Kasumi-1 (cell line): ENCODE measurements at places on chromosomes 4 and X.

GRCh38 chr4:114012749-114013148, 33.3 kb upstream of the ARSJ start:
- DNase-seq, result no peak

DNA sequence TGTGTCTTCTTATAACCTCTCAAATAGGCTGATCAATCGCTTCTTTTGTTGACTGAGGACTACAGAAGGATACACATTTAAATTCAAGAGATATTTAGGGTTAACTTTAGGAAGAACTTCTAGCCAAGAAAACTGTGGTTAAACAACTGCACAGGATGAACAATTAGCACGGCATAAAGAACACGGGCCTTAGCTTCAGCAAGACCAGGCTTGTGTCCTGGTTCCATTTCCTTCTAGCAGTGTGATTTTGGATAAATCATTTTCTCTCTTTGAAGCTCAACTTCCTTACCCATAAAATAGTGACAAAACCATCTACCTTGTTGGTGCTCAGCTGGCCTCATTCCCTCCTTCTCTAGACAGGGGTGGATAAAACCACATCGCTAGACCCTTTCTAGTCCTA, 117.6 kb downstream of the TSPAN5 start:
- no peak for DNase-seq

DNA sequence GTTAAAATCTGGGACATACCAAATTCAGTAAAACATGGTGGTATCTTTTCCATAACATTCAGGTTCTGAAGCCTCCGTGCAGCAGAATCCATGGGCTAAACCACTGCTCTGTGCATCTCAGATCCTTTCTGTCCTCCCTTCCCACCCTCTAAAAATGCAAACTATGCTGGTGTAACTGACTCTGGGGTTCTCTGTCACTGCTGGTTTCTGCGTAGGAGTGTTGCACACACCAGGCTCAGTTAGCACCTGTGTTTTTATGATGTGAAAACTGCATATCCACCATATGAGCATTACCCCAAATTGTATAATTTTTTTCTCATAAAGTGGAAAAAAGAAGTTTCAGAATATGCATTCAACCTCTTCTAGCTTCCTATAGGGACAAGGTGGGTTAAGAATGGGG, 22.4 kb upstream of the IL21 start:
- DNase-seq, result no peak

DNA sequence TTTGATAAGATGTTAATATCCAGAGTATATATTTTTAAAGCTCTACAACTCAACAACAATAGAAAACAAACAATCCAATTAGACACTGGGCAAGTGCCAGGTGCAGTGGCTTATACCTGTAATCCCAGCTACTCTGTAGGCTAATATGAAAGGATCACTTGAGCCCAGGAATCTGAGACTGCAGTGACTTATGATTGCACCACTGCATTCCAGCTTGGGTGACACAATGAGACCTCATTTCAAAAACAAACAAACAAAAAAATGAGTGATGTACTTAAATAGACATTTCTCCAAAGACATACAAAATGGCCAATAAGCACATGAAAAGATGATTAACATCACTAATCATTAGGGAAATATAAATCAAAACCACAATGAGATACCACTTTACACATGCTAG, 356.8 kb upstream of the PCDH10 start:
- DNase-seq, result no peak

- DNase-seq, result no peak
Measured at GRCh38 chr4:52932591-52933470, 70.7 kb downstream of the RASL11B start.

GRCh38 chr4:68373513-68373912, 23.6 kb upstream of the YTHDC1 start:
- DNase-seq, result no peak

GRCh38 chrX:153412746-153413720, 1.8 kb downstream of the ZFP92 start:
- DNase-seq, result no peak

GRCh38 chr4:186260504-186261448, 5.2 kb upstream of the F11 start:
- DNase-seq, result no peak

DNA sequence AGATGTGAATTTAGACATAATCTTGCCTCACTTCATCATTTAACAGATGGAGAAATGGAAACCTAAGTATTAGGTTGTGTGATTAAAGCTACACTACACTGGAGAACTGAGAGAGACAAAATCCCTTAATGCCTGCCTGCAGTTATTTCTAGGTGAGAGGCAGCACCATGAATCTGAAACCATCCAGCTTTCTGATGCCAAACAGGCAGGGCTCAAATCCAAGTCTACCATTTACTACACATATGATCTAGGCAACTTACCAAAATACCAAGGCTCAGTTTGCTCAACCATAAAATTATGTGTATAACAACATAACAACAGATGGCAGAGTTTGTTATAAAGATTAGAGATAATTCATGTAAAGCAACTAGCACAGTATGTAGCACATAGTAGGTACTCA, 38.7 kb downstream of the GABRA4 start:
- no peak for DNase-seq

- DNase-seq, result no peak
Measured at GRCh38 chr4:78902298-78902697, 36.9 kb downstream of the PAQR3 start.

DNA sequence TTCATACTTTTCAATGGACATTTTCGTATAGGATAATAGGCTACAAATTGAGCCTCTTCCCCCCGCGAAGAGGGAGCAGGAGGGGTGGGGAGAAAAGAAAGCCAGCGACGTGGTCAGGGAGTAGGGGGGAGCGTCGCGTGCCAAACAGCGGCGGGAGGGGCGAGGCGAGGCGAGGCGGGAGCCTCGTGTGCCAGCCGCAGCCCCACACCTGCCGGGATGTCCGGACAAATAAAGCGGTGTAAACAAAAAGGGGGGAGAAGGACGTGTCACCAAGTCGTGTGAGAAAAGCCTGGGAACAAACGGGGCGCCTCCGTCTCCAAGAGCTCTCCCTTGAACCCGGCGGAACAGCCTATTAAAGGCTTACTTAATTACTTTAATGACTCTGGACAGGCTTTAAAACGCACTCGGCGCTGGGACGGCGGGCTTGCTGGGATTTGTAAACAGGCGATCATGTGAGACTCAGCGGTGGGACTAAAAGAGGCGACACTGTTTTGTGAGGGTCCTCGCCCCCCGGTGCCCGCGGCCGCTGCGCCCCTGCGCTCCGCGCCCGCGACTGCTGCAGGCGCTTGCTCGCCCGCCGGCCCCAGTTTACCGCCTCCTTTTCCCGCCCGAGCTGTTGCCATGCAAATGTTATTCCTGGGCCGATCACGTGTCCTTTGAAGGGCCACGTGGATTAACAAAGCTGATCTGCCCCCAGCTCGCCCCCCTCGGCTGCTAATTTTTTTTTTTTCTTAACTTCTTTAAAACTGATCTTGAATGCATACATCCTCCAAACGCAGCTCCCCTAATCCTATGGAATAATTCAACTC, at the start of gene HELT:
HELT (plus strand) TSS at position 527 of the 809 bp plus-strand sequence. CDS start 439 bp downstream, outside the sequence.
- DNase-seq, result no peak

DNA sequence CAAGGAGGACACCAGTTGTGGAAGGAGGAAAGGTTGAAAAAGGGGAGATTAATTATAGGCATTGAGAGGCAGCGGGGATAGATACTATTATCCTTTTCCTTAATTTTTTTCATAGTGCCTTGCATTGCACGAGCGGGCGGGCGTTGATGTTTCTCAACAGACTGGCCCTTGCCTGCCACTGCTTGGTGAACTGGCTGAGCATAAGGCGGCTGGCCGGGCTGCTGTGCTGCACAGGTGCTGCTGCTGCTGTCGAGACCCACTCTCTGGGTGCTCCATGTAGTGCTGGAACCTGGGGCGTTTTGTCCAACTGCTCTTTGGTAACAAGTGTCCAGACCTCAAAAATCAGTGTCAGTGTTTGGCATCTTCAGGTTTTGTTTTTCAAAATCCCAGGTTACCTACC, 83.3 kb upstream of the PAQR3 start:
- no peak for DNase-seq

- DNase-seq, result peak; percentile 66
Measured at GRCh38 chr4:168585168-168586091, 88.6 kb downstream of the PALLD start.

- peak; percentile 26 for DNase-seq
Measured at GRCh38 chr4:174210354-174210753, 73.1 kb downstream of the FBXO8 start.

- no peak for DNase-seq
Measured at GRCh38 chr4:146186041-146186440, 10.5 kb downstream of the LSM6 start.

GRCh38 chrX:149069899-149070298, 435.2 kb downstream of the IDS start:
- no peak for DNase-seq
